ENCODE measurements at places on chromosomes 11 and 22.

DNA sequence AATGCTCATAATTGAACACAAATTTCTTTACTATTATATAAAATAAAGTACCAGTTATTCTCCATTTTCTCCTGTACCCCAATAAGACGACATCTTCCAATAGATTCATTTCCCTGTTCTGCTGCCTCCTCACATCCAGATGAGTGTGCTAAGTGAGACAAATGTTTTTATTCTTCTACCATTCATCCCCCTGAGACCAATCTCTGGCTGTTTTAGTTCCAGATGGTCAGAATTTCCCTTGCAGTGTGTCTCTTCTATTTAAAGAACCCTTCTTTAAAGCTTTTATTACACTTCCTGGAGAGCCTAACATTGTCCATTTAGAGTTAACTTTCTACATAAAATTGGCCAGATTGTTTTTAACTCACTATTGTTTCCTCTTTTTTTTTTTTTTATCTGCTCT is 41.2 kb upstream of the GLYATL1 start:
- no peak for DNase-seq

DNA sequence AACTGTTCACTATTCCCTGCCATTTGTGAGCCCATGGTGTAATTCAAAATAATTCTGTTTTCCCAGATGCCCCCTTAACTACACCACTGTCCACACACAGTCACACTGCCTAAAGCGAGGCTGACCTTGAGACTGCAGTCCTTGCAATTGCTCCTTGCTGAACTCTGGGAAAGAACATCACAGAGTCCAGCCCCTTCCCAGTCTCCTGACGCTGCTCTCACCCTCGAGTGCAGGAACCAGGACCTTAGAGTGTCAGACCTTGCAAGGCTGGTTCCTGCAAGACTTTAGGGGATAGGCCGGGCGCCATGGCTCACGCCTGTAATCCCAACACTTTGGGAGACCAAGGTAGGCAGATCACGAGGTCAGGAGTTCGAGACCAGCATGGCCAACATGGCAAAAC is 33.6 kb downstream of the AHNAK start:
- no peak for DNase-seq

- DNase-seq, result no peak
These were observed 685.0 kb downstream of the ETS1 start for GRCh38 chr11:127902382-127902781.

DNA sequence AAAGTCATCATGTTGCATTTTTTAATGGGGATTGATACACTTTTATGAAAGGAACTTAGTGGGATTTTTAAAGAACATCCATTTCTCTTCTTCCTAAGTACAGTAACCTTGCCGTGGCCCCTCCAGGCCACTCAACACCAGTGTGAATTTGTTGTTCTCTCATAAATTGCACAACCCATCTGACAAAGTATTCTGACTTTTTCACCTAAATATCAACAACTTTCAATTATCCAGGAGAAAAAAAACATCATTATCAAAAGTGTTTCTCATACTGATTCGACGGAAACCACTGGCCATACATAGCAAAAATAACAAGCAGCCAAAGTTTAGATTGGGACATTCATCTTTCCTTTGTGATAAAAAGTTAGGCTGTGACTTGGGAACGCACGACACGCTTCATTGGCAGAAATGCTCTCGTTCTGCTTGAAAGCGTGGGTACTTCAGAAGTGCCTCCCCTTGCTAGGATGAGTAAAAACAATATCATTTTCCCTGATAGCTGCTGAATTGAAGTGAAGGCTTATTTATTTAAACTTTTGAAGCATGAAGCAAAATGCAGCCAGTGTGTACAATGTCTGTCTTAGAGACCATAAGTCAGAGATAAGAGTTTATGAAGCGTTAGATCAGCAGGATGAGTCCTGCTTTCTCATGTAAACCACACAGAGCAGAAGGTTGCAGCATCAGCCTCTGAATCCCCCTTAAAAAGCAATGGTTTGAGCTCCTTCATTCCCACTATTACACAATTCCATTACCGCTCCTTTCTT is 20.6 kb upstream of the EIF3M start:
- DNase-seq, result no peak

- no peak for DNase-seq
These were observed 35.1 kb downstream of the LINC01488 start for GRCh38 chr11:69516526-69516925.

GRCh38 chr11:14362611-14363010 is 3.6 kb upstream of the RRAS2 start:
- DNase-seq, result no peak

- DNase-seq, result no peak
These were observed 15.6 kb upstream of the SYT13 start for GRCh38 chr11:45301537-45302246.

DNA sequence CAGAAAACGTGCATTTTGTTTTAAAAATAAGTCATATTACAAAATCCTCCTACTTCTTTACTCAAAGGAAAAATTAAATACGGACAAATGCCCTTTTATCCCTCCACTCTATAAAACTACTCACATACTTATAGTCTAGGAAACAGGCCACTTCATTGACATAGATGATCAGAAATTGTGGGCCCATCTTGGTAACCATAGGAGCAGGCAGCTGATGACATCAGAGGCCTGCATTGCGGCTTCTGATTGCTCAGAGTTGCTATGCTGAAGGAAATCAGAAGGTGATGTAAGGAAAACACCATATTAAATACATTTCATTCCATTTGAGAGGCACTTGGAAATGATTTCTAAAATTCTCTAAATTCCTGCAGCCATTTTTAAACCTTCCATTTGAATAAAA is 27.0 kb downstream of the FAM76B start:
- DNase-seq, result no peak

DNA sequence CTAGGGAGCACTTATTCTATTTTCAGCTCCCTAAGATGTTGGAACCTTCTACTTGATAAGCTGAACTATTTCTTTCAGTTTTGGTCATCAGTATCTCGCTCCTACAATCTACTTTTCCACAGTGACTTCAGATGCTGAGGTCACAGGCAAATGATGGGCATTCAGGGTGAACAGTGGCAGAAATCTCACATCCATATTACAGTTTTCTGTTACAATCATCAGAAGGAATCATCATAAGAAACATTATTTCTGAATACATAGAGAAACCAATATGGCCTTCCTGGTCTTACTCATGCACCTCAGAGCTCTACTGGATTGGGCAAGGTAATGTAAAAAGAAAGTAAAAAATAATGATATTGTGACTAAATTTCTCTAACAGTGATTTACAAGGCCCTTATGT is 39.4 kb upstream of the DDI1 start:
- DNase-seq, result no peak

- no peak for DNase-seq
These were observed 4.0 kb downstream of the FXYD2 start for GRCh38 chr11:117820516-117820915.

DNA sequence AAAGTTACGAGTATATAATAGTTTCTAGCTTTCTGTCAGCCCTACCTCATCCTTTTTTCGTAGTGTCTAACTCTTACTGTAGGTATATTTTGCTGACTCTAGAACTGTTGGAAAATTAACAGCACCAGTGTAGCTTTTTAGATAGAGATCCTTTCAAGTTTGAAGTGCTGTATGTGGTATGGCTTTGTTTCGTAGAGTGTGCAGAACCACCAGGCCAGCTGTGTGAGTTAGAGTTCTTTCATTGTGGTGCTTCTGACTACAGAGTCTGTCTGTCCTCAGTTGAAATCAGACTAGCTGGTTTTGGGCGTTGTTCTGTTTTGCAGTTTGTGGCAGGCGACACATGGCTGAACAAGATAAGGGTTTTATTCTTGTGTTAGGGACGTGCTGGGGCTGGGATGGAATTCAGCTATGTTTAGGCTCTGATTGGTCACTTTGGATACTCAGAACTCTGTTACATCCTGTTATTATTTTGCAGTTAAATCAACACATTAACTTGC is 3.2 kb downstream of the ARHGEF12 start:
- DNase-seq, result no peak

GRCh38 chr22:19932367-19933206 is 9.0 kb upstream of the COMT start:
- DNase-seq, result no peak

DNA sequence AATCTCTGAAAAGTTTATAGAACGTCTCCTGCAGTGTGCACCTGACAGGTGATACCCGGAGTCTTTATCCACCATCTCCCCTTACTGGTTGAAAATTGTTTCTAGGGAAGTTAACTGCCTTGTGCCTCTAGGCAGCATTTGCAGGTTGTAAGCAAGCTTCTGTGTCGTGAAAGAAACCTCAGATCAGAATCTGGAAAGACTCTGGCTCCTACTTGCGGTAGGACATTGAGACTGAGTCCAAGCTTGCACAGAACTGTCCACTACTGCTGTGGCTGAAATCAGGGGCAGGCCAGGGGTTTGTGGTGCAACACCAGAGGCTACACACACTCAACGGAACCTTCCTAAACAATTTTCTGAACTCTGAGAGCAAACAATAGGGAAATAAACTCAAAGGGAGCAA is 34.8 kb upstream of the MYOD1 start:
- DNase-seq, result no peak

DNA sequence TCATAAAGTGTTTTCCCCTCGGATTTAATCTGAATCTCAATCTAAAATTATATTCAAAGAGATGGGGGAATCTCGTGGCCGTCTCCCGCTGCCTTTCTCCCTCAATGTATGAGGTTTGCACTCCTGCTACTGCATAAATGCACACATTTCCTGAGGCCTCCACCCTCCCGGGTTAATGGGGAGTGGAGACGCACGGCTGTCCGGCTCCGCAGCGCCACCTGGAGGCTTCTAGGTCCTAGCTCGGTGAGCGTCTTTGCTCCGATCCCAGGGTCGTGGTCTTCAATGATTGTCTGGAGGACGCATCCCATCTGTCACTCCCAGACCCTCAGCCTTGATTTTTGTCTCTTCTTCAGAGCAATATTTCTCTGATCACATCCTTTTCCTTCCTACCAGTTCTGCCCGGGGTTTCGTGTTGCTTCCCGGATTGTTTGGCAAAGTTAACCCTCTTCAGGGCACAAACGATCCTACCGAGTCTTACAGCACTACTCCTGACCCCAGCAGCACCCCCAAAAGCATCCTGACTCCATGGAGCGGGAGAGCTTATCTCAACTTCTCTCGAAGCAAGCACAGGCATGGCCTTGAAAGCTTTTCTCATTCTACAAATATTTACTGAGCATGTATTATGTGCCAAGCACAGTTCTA is at the start of gene LMO1:
Gene LMO1, minus strand, starts transcription at position 110 of the 642 bp plus-strand sequence. CDS start 516 bp downstream, outside the sequence.
- peak; percentile 94 for DNase-seq

DNA sequence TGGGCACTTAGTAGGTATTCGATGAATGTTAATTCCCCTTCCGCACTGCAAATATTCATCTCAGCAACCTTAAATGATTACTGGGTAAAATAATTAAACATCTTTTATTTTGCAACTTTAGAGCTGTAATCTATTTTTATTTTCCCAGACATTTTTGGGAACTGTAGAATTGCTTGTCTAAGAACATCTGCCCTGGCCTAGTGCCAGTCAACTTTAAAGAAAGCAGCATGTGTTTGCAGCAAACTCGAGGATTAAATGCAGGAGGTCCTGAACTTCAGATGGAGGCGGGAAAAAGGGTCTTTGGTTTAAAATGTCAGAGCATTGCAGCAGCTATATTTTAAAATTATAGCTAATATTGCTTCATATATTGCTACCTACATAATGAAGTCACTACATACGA is 190.0 kb downstream of the PGR start:
- DNase-seq, result no peak

GRCh38 chr22:18000441-18001039 is 23.8 kb downstream of the MICAL3 start:
- DNase-seq, result no peak

- DNase-seq, result no peak
These were observed 58.0 kb downstream of the RCN1 start for GRCh38 chr11:32148895-32149294.

GRCh38 chr11:17922416-17922788 is 90.4 kb downstream of the SERGEF start:
- DNase-seq, result no peak
